ENCODE measurements at places on chromosomes 3 and 15.

DNA sequence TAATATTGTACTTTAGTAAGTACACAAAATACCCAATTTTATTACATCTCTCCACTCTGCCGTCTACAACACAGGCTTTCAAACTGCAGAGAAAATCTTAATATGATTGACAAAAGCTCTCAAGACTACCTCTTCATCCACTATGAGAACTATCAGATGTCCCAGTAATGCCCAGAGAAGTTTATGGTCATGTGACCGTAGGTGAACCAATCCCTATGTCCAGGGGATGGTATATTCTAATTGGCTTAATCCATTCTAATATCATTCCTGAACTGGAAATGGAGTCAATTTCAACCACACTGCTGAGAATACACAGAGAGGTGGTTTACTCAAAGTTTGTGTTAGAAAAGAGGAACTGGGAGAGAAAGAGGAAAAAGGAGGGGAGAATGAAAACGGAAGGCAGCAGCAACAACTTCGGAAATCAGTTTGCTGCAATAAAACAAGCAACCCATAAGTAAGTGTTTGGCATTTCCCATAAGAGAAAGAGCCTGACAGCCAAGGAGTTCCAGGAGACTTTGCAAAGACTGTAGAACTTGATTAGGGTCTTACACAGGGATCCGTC lies 7.3 kb downstream of the SST start:
- peak; percentile 15 for DNase-seq

GRCh38 chr3:89947337-89947954 lies 840.0 kb downstream of the EPHA3 start:
- no peak for DNase-seq

GRCh38 chr3:127208483-127209100 lies 15.7 kb downstream of the PRR23E start:
- no peak for DNase-seq

- no peak for DNase-seq
These were observed 120.9 kb downstream of the NEDD4 start for GRCh38 chr15:55872471-55872870.

GRCh38 chr15:77550301-77551251 lies 82.1 kb downstream of the LINGO1 start:
- DNase-seq: no peak

DNA sequence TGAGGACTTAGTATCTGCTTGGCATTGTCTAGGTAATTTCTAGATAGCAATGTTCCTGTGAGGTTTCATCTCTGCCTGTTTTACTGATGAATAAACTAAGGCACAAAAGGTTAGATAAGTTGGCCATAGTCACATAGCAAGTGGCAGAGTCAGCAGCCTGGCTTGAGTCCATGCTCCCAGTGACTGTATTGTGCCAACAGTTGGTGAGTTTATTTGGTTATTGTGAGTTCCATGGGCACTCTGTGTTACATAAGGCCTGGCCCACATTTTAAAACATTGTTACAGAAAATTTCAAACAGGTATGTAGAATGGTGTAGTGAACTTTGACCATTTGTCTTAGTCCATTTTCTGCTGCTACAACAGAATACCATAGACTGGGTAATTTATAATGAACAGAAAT lies 15.2 kb downstream of the MCM2 start:
- no peak for DNase-seq

DNA sequence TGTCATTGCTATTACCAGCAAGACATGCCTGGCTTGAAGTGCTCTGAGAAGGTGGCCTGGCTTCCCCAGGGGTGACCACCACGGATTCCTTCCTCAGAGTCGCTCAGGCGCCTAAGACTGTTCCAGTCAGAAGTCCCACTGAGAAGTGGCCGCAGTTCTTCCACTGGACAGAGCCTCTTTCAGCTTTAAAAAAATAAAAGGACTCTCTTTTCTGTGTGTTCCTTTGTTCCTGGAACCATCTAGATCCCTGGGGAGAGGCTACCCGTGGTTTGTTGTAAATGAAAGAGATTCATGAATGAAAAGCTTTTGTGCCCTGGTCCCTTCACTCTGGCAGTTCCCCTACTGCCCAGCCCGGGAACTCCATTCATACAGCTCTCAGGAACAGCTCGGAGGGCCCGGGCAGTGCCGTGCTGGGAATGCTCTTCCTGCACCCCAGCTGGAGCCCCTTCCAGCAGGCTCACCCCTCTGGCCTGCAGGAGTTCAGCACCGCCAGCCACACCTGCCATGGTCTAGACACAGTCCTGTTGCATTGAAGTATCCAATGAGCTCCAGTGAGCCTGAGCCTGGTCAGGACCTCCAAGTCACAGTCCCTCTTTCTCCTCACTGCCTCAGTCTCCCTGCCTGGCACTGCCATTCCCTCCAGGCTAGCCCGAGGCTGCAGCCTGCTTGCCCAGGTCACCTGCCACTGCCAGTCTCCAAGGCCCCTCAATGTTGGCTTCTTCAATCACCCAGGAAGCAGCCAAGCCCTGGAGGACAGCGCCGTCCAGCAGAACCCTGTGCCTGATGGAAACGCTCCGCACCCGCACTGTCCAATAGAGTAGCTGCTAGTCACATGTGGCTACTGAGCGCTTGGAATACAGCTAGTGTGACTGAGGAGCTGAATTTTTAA lies 75.4 kb downstream of the XXYLT1 start:
- DNase-seq: no peak

DNA sequence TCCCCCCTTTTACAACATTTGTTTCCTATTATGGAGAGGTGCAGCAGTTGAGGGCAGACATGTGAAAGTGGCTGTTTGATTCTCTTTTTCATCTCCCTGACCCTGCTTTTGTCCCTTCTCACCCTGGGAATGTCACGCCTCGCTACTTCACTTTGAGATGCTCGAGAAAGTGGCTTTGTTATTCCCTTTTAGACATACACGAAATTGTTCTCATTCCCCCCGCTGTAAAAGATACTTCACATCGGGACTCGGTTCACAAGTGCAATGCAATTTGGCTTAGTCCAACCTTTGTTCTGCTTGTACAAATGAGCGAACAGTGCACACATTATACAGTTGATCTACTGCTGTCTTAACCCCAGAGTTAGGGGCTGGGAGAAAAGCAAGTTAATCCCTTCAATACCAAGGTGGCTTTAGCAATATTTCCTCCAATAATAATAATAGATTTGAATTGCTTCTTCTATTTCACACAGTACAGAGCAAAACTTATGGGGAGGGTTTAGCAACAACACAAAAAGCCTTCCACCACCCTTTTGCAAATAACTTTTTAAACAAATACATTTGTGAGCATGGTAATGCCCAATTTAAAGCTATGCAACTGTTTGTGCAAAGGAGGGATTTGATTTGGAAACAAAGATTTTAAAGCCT lies 5.7 kb upstream of the FOXB1 start:
- DNase-seq: no peak

GRCh38 chr3:71055257-71056001 lies 528.1 kb downstream of the FOXP1 start:
- DNase-seq: no peak

GRCh38 chr3:155572085-155572484 lies 172.8 kb downstream of the PLCH1 start:
- DNase-seq: no peak

All from suppressor macrophage (primary cell).